Fibroblast of the conjunctiva (primary cell): ENCODE measurements at places on chromosomes 16 and 17.

DNA sequence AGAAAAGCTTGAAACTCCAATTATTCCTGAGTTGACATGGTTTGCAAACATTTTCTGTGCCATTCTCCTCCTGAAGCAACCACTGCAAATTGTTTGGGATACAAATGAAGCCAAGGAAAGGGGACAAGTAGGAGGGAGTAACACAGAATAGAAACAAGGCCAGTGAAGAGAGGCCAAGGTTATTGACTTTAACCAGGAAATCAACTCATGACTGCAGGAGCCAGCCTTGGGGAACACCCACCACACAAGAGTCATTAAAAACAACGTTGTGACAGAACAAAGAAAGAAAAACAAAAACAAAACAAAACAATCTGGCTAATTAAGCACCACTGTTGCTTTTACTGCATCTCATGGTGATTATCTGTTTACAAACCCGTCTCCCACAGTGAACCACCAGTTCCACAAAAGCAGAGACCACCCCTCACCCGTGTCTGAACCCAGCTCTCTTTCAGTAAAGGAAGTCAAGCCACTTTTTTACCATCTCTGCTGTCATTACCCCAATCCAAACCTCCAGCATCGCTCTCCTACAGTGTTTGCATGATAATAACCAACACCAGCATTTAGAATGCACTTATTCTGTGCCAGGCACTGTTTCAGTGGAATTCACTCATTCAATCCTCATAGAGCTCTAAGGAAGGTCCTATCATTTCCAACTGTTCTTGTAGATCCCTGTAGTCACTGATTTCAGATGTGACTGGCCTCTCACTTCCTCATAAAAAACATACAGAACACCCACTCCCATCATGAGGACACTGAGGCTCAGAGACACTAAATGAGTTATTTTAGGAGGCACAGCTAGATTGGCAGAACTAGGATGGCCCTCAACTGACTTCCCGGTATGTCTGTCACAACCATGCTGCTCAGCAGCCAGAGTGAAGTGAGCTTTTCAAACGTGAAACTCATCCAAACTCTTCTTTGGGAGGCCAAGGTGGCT is 2.0 kb downstream of the ZDHHC1 start:
- no peak for DNase-seq

- DNase-seq, result no peak
These were observed 484.9 kb upstream of the WSB1 start for GRCh38 chr17:26809033-26809432.

DNA sequence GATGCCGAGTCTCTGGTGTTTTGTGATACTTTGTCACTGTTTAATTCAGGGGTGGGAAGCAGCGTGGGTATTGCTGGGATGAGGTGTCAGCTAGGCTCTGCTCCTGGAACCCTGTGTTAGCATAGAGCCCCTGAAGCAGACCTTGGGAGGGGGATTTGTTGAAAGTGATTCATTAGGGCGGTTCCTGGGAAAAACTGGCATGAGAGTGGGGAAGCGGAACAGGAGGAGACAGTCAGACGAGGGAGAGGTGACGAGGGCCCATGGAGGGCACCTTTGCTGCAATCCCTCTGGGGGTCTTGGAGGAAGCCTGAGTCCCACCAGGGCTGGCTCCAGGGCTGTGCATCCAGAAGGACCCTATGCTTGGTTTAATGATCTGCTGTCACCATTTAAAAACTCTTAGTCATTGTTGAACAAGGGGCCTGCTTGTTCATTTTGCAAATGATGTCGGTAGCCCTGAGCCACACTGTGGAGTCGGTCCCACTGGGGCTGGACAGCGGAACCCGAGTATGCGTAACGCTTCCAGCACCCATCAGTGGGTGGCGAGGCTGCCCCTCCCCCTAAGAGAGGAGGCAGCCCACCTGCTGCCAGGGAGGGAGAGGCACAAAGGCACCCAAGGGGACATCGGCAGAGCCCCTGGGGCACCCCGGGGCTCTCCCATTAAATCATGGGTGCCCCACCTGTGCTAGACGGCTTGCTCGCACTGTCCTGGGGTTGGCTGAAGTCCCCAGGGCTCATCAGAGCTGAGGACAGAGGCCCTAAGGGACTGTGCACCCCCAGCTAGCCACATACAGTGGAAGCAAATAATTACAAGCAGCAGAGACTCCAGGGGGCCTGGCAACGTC is 35.4 kb downstream of the WFDC1 start:
- no peak for DNase-seq

DNA sequence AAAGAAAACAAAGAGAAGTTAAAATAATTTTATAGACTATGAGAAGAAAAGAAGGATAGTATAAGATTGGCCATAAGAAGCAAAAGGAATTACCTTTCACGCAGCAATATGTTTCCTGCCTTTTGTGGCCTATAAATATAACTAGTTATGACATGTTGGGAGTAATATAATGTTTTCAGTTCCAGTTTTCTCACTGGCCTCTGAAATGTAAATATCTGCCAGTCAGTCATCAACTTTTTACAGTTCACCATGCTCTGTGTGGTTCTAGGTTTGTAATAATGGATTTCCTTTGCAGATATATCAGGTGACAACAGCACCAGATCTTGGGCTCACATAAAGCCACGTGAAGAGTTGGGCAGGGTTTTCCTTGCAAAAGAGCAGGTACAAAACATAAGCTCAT is 94.3 kb downstream of the ABCA8 start:
- no peak for DNase-seq
